Activated CD4-positive, CD25-positive, alpha-beta regulatory T cell treated with anti-CD3 and anti-CD28 coated beads, Interleukin-2, amount 50 U/mL, for 72 hours (primary cell): ENCODE measurements at places on chromosomes 13 and 19.

- DNase-seq = no peak
Measured at GRCh38 chr19:50843701-50844221, 10.4 kb upstream of the KLK15 start.

GRCh38 chr13:90956031-90956430, 391.5 kb upstream of the MIR17HG start:
- no peak for DNase-seq

DNA sequence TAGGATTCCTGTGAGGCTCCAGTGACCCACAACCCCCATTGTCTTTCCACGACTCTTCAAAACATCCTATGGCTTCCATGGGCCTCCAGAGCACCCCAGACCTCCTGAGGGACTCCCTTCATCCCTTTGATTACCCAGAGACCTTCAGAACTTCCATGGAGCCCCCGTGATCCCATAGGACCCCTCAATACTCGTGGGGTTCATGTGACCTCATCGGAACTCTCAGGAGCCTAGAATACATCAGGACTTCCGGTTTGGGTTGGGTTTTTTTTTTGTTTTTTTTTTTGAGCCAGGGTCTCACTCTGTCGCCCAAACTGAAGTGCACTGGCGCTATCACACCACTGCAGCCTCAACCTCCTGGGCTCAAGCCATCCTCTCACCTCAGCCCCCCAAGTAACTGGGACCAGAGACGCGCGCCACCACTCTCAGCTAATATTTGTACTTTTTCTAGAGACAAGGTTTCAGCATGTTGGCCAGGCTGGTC, 774 bp downstream of the ALDH16A1 start:
- no peak for DNase-seq

GRCh38 chr13:105406551-105406950, 1128.9 kb downstream of the EFNB2 start:
- no peak for DNase-seq

GRCh38 chr19:1058112-1058511, 8.9 kb upstream of the ARHGAP45 start:
- no peak for DNase-seq
